ENCODE measurements at places on chromosomes 4 and X.

DNA sequence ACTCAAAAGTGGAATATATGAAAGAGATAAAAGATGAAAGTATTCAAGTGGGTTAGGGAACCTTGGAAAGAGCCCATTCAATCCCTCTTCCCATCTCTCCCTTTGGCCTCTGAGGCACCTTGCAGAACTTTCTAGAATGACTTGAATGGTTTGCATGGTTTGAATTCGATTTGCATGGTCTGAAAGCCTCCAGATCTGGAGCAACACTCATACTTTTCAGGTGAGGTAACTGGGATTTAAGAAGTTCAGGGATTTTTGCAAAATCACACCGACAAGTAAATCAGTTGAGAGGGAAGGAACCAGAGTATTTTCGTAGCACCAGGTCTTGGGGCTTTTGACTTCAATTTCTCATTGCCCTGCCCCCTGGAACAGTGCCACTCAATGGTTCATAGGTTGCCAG is 476.0 kb upstream of the FTHL17 start:
- DNase-seq = no peak

- DNase-seq = no peak
Observed at GRCh38 chrX:57353472-57354132, 67.1 kb downstream of the FAAH2 start.

DNA sequence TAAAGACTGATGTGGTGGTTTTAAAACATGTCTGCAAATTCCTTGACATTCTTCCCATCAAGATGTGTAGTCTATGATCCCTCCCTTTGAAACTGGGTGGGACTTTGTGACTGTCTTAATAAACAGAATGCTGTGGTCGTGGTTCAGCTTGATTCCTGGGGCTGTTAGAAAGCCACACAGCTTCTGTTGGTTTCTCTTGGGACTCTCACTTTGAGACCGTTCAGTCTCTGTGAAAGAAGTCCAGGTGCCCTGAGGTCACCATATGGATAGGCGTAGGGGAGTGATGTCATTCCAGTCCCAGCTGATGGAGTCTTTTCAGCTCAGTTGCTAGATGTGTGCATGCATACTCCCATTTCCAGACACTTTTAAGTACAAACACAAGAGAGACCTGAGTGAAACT is 216.6 kb downstream of the KDR start:
- DNase-seq = no peak

DNA sequence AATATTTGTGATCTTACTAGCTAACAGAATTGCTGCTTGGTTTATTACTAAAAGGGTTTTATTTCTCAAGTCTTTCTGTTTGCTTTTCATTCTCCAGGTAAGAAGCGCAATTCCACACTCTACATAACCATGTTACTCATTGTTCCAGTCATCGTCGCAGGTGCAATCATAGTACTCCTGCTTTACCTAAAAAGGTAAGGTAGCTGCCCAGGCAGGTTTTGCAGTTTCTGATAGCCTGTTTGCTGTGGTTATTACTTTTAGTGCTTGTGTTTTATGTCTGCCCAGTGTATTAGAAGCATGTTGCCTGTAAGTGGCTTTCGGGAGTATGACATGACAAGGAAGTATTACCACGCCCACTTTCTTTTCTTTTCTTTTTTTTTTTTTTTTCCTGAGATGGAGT is 46.4 kb downstream of the IL13RA1 start:
- DNase-seq = no peak

GRCh38 chr4:45776146-45776545 is 347.7 kb downstream of the GABRG1 start:
- DNase-seq = no peak

DNA sequence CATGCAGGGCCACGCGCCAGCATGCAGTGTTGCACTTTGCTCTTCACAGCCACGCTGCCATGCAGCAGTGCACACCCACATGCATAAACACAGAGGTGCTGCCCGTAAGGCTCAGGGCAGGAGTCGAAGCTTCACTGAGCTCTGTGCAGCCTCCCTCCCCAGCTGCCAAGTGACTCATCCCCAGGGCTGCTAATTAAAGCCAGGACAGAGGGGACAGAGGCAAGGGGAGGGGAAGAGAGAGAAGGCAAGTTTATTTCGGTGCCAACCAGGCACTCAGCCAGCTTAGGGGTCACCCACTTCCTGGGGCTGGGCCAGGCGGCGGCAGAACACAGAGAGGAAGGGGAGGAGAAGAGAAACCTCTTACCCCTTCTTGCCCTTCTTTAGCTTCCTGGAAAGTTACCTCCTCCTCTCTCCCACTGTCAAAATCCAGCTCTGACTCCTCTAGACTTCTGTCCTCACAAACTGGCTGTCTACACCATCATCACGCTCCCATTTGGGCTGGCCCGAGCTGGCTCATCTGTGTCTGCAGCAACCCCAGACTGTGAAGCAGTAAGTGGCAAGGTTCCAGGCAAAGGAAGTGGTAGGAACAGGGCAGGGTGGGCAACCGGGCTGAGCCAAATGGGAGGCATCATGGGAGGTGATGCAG is 6.2 kb upstream of the IQSEC2 start:
- no peak for DNase-seq

DNA sequence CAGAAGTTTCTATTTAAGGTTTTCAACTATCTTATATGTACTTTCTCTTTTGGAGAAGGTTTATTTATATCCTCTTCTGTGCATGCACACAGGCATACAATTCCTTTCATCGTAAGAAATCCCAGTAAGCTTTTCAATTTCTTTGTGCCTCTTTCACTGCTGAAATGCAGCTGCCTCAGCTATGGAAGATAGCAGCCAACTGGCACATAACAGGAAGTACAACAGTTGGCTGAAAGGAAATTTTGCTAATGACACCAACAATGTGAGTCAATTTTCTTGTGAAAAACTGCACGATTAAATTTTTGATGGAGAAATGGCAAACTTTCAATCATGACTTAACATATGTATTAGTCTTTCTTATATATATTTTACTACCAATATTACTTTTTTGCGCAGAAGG is 74.5 kb upstream of the PAQR3 start:
- no peak for DNase-seq

- no peak for DNase-seq
Observed at GRCh38 chr4:54172156-54172555, 56.9 kb upstream of the PDGFRA start.

GRCh38 chr4:38162240-38162784 is 202.1 kb downstream of the PTTG2 start:
- no peak for DNase-seq

GRCh38 chr4:176526704-176527103 is 206.9 kb downstream of the SPCS3 start:
- DNase-seq = no peak

GRCh38 chr4:127118681-127119080 is 514.1 kb upstream of the INTU start:
- no peak for DNase-seq

- no peak for DNase-seq
Observed at GRCh38 chr4:176153124-176153523, 42.3 kb downstream of the SPATA4 start.

GRCh38 chr4:150662686-150663085 is 80.7 kb downstream of the MAB21L2 start:
- no peak for DNase-seq

DNA sequence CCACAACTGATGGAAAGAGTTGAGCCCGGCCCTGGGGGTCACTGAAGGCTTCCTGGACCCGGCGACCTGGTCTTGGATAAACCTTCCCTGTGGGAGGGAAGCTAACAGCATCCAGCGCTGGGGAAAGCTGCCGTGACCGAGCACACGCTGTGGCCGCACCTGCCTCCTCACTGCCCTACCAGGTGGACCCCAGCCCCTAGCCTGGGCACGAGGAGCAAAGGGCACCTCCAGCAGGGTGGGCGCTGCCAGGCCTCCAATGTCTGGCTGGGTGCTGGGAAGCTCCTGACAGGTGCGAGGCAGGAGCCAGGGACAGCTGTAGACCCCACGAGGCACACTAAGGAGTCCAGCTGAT is 7.9 kb downstream of the TADA2B start:
- DNase-seq = no peak

- DNase-seq = no peak
Observed at GRCh38 chr4:20305976-20306375, 54.3 kb downstream of the SLIT2 start.

DNA sequence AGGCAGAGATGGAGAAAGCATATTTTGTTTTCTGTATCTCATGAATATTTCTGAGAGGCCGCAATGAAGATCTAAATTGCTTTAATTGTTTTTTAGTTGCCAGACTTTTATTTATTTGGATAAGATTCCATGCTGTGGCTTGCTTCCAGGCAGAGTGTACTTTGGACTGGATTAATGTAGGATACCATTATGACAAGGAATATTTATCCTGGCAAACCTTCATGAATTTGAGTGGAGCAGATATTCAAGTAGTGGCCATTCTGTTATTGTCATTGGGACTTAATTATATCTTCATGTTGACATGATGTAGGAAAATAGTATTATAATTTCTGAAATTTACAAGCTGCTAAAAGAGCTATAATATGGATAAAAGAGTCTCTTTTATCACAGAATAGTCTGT is 182.9 kb downstream of the C4orf33 start:
- no peak for DNase-seq

DNA sequence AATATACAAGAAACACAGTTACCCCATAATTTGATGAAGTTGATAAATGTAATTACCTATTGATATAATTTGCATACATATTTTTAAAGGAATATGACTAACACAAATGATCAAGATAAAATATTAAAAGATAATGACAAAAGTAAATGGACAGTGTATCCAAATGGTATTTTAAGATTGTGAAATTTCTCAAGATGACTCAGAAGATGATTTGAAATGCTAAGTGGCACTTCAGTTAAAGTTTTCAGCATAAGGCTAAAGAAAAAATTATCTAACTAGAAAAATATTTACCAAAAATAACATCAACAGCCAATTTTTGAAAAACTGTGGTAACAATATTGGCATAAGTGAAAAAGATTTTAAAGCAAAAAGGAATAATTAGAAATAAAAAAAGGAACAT is 248.4 kb upstream of the NDST4 start:
- peak; percentile 4 for DNase-seq

DNA sequence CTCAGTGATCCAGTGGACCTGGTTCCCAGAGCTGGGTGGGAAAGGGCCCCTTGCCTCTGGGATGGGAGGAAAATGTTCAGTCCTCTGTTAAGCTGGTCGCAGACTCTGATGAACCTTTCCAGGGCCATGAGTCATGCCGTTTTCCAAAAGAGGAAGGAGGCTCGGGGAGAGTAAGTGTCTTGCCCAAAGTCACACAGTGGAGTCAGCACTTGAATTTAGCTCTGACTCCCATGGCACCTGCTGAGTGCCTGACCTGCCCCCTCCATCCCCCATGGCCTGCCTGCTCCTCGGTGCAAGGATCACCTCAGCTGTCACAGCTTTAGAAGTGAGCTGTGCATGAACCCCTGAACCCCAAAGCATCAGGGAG is 14.0 kb upstream of the KIAA0232 start:
- no peak for DNase-seq

DNA sequence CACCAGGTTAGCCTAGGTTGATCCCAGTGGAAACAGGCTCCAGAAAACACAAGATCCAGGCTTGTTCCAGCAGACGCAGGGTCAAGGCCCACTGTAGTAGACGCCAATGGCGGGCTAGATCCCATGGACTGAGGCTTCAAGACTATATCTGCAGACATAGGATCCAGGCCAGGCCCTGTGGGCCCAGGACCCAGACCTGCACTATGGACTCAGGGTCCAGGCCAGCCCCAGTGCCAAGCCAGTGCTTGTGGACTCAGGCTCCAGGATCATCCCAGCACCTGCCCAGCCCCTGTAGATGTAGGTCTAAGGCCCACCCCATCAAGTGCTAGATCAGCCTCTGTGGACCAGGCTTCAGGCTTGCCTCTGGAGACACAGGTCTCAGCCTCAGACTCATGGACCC is 300.9 kb downstream of the CHIC1 start:
- DNase-seq = no peak

- no peak for DNase-seq
Observed at GRCh38 chr4:168183717-168184571, 91.6 kb downstream of the ANXA10 start.

DNA sequence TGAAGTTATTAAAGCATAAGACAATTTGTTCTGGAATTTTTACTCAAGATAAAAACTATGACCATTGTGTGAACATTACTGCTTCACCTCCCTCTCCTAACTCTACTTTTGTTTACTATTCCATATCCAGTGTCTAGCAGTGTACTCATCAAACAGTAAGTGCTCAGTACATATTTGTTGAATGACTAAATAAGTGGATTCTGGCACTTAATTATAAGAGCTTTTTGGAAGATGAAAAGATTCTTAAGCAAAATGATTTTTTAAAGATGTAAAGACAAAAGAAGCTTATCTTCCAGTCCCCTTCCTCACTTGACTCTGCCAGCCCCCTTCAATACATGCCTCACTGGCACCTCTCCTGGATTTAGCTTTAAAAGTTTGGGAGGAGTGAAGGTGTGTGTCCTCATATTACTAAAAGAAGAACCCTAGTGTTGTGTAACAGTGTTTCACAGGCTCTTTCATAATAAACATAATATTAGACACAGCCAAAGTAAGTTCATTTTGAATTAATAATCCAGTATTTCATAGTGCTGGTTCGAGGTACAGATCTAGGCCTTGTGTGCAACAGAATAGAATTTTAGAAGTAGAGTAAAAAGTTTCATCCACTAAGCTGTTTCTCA is 53.0 kb downstream of the GAB1 start:
- no peak for DNase-seq

GRCh38 chr4:108445716-108446115 is 174.7 kb upstream of the RPL34 start:
- no peak for DNase-seq

DNA sequence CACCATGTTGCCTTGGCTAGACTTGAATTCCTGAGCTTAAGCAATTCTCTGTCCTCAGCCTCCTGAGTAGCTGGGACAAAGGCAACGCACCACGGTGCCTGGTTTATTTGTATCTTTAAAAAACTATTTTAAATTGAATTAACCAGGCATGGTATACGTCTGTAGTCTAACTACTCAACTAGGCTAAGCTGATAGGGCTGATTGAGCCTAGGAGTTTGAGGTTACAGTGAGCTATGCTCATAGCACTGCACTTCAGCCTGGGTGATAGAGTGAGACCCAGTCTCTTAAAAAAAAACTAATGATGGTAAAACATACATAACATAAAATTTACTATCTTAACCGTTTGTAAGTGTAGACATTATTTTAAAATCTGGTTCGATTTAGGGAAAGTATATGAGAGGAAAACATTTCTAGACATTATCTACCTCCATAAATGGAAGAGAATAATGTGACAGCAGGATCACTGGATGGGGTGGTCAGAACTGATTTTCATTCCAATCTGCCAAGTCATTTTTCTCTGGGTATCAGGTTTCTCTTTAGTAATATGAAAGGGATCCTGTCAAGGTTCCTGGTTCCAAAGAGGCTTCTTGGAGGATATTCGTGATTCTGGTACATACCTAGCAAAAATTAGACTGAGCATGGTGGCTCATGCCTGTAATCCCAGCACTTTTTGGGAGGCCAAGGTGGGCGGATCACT is 8.7 kb upstream of the ITGB1BP2 start:
- DNase-seq = peak; percentile 16

All from HS-5 (cell line).